Spinal cord (tissue), 10 donors: ENCODE measurements at places on chromosomes 16 and 17.

DNA sequence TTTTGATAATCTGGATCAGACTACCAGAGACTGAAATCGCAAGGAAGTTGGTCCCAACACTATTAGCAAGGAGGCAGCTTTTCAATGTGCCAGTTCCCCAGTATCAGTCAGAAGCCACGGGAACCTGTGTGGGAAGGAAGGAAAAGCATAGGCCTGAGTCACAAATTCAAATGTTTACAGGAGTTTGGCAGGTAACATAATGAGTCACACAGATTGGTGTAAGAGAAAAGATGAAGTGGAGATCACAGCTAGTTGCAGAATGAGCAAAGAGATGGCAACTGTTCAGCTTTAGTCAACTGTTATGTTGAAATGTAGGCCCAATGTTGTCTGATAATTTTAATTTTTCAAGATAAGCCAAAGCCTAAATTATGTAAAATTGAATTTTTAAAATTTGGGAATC is 28.1 kb upstream of the ITGA2B start:
- no peak for DNase-seq

DNA sequence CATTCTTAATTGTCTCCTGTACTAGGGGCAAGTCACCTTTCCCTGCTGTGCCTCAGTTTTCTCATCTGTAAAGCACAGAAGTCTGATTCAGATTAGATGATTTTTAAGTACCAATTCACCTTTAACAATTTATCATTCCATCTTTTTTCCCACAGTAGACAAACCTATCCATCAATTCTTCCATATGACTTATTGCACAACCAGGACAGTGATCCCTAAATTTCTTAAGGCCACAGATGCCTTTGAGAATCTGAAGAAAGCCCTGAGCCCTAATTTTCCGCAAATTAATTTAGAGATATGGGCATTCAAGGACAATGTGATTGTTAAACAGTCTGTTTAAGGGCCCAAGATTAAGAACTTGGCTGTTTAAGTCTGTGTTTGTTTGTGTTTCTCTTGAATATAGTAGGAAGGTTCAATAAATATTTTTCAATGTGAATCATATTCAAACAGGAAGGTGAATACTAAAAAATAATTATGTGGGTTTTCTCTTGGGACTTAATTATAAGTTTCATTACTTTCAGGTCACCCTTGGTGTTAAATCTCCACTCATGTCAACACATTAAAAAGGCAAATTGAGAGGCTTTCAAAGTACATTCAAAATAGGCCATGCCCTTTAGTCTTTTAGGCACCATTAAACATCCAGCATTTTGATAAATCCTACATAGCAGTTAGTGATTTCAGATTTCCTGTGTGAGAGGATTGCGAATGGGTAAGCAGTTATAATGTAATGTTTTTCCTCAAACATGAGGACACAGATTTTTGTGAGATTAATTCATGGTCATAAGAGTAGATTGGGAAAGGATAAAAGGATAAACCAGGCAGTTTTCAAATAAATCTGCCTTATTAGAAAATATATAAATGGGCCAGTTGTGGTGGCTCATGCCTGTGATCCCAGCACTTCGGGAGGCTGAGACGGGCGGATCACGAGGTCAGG is 34.9 kb upstream of the MMD start:
- no peak for DNase-seq

DNA sequence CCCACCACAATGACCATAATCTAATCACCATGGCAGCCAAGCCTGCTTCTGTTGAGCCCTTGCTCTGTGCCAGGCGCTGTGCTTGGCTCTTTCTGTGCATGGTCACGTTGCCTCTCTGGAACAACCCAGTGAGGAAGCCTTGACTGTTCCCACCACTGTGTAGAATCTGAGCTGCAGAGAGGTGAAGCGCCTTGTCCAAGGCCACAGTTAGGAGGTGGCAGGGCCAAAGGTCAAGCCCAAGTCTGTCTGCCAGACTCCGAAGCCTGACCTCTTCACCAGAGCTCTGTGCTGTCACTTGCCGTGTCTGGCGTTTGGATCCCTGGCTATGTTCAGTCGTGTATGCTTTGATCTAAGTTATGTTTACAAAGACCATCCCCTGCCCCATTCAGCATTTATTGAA is 10.5 kb downstream of the CLEC16A start:
- DNase-seq: no peak

DNA sequence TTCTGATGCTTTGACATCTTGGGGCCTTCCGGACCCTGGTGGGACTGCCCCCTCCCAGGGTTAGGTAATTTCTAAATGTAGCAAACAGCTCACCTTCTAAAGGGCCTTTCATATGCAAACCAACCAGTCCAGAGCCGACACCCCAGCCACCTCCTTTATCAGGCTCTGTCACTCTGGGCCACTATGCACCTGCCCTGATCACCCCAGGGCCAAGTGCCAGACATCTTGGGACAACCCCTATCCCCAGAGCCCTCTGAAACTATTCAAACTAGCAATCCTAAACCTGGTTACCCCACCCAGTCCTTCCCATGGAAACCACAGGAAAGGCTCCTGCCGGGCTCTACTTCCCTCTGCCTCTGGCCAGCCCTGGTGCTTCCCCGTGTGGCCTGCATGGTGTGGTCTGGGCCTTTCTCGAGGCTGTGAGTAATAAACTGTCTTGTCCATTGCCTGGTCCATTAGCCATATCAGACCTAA is 91.2 kb upstream of the TNRC6C start:
- DNase-seq: no peak

- DNase-seq: no peak
Observed at GRCh38 chr16:9090101-9090959, 1.1 kb upstream of the HAPSTR1 start.

DNA sequence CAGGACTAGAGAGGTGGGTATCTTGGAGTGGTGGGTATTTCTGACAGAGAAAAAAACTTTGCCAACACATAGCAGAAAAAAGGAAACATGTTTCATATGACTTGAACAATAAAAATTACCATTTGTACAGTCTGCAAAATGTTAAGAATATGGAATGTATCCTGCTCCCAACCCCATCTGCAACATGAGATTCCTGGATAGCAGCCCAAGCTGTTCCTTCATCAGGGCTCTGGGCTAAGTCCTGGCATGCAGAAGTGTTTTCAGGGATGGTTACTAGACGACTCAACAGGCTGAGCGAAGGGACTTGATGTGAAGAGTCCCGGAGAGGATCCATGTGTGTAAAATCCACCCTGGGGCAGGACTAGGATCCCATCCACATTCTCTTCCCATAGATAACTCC is 121.0 kb upstream of the IRX3 start:
- no peak for DNase-seq

DNA sequence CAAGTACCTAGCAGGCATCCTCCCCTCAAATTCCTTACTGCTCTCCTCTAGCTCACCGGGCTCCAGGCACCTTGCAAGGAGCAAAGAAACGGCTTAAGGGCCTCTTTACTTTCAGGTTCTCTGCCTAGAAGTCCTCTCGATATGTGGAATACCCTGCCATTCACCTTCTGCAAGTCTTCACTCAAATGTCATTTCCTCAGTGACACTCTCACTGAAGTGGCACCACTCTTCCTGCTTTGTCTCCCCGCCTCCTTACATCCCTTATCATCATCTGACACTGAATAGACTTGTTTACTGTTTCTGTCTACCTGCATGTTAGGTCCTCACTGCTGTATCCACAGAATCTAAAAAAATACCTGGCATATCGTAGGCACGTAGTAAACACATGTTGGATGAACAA is 947 bp downstream of the SLC7A6OS start:
- no peak for DNase-seq

DNA sequence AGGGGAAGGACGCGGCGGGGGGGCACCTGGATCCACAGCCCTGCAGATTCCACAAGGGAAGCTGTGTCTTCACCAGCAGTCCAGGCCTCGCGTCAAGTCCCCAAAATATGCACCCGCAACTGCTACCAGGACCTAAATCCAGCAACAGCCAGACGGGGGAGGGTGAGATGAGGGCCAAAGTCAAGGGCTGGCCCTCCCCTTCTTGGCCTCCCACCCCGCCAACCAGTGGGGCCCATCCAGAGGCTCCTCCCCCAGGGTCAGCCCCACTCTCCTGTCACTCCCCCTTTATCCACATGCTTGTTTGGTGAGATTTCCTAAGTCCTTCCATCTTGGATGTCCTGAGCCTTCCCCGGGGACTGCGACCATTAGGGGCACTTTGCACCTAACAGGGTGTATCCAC is 138.7 kb downstream of the ENGASE start:
- DNase-seq: no peak

GRCh38 chr17:41211845-41212466 is 14.5 kb upstream of the KRTAP9-2 start:
- peak; percentile 29 for DNase-seq

DNA sequence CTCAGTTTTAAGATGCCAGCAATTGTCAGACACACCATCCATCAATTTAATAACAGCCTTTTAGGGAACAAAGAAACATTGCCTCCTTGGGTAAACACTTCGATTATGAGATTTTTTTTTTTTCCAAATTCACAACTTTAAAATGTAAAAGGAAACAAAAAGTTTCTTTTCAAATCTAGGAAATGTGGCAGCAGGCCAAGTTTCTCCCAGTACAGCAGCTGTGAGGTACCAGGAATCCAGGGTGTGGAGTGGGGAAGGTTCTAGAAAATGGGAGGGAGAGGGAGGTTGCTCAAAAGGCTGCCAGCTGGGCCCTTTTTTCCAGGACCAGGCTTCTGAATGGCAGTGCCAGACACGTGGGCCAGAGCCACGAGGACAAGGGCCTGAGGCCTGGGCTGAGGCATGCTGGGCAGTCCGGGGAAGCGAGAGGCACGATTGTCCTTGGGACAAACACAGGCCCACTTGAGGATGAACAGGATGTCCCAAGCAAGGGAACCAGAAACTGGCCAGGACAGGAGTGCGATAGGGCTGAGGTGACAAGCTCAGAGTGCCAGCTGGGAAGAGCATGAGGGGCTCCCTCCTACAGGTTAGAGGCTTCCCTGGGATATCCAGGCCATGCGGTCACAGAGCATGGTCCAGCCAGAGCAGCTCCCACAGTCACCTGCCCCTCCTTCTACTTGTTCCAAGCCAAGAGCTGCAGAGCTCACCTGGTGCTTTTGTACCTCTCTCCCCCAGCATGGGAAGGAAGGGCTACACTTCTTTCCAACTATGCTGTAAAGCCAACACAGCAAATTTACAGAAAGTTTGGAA is 215.1 kb downstream of the KATNIP start:
- no peak for DNase-seq

GRCh38 chr16:24036614-24037013 is 200.8 kb downstream of the PRKCB start:
- DNase-seq: peak; percentile 54
